ENCODE measurements at places on chromosomes 1 and 21.
A peak's percentile ranks its signal among the peaks of the same experiment; 100 is the strongest.

DNA sequence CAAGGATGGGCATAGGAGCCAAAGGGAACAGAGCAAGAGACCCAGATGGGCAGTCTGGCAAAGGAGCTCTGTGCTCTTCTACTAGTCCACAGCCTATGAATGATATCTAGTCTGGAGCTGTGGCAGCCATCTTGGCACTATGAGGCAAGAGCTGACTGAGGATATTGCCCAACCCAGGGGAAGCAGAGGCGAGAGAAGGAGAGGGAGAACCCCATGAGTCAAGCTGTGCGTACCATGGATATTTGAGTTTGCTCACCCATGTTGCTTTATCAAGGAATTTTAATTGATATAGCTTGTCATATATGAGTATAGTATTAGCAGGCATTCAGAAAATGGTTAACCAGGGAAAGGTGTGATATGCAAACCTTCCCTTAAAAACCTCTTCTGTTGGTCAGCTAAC is 420.9 kb downstream of the PRDM2 start:
- no peak for DNase-seq

DNA sequence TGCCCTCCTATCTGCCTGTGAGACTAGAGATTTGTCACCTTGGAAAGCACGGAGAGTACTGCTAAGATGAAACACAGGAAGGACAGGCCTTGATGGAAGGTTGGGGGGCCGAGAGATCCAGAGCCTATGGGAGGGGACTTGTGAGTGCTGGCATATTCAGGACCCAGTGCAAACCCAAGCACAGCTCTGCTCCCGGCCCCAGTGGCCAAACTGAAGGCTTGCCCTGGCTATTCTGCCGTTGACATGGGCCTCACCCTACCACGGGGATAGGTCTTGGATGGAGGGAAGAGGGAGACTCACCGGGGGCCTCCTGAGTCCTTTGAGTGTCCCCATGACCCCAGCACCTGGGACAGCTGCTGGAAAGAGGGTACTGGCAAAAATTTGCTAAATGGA is 4.6 kb upstream of the EVA1B start:
- no peak for DNase-seq

GRCh38 chr1:162840250-162840839 is 20.6 kb downstream of the CCDC190 start:
- DNase-seq, result no peak

GRCh38 chr1:172630868-172631267 is 28.0 kb upstream of the FASLG start:
- DNase-seq, result no peak

DNA sequence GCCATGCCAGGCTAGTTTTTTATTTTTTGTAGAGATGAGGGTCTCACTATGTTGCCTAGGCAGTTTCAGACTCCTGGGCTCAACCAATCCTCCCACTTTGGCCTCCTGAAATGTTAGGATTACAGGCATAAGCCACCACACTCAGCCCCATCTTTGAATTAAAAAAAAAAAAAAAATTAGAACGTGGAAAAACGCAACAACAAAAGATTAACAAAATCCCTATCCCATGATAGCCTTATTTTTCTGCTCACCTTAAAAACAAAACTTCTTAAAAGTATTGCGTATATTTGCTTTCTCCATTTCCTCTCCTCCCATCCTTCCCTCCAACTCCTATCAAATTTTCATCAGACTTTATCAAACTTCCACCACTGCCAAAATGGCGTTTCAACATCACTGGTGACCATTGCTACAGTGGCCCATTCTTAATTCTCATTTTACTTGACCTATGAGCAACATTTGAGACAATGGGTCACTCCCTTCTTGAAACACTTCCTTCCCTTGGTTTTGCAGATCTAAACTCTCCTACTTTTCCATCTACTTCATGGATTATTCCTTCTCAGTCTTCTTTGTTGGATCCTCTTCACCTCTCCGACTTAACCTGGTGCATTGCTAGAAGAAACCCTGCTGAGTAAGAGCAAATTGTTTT is 579 bp upstream of the ZNF684 start:
- no peak for DNase-seq

DNA sequence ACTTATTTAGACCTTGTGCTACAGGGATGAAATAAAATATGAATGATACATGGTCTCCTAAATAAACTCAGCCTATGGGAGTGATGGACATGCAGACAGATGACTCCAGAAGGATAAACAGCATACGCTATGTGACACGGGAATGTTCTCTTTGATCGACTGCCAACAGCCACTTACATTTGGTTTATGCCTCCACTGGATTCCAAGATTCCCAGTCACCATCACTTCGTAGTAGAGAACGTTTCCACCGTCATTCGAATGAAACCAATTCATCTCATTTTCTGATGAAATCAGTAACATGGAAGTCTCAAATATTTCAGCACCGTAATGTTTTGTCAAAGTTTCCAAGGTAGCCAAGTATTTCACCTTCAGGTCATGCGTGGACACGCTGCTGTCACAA is 99.7 kb downstream of the JAK1 start:
- DNase-seq, result no peak

DNA sequence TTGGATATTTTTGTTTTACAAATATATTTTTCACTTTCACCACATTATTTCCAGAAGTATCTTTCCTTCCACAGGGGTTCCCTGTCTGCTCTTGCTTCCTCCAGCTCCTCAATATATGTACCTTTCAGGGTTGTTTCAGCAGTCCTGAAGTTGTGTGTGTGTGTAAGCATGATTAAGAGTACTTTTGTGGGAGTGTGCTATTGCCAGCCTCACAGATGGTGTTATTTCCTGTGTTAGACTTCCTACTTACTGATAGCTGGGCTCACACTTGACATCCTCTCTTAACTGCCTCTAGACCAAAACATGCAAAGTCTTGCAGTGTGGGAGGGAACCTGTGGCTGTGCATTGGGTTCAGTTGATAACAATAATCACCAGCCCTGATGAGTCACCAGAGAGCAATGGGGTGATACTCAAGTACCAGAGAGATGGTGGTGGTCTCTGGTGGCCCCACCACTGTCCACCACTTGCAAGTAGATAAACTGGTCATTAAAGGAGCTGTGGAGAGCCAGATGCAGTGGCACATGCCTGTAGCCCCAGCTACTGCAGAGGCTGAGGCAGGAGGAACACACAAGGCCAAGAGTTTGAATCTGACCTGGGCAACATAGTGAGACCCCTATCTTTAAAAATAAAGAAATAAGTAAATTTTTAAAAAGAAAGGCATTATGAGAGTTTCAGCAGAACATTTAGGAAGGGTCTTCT is 126.7 kb downstream of the NR5A2 start:
- peak; percentile 17 for DNase-seq

DNA sequence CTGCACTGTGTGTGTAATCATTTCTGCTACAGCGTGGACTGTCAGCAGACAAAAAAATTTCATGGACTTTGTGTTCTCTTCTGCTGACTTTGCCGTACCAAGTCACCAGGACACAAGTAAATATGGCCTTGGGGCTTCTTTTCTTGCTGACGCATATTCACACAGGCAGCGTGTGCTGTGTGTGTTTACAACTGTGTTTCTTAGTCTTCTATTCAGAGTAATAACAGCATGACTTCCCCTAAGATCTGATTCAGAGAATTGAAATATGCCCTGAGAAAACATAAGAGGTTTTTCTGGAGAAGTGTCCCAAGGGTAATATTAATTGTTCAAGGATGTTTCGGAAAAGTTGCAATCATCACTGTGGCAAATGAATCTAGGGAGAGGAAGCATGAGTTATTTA is 47.1 kb upstream of the DYNLT5 start:
- no peak for DNase-seq

DNA sequence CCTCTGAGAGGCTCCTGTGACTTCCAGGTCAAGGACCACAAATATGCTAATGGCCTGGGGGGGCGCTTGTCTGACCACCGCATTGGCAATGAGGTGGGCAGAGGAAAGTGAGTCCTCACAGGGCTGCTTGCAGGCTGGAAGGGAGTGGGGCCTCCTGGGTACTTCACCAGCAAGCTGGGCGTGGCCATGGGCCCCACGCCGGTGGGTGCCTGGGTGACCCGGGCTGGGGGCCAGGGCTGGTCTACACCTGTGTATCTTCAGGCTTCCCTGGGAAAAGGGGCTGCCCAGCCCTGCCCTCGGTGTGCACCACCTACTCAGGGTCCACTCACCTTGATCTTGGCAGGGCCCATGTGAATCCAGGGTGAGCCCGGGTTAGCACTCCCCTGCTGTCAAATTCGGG is 167.4 kb downstream of the PRDM16 start:
- no peak for DNase-seq

GRCh38 chr1:212161231-212161781 is 123.9 kb upstream of the PPP2R5A start:
- no peak for DNase-seq

DNA sequence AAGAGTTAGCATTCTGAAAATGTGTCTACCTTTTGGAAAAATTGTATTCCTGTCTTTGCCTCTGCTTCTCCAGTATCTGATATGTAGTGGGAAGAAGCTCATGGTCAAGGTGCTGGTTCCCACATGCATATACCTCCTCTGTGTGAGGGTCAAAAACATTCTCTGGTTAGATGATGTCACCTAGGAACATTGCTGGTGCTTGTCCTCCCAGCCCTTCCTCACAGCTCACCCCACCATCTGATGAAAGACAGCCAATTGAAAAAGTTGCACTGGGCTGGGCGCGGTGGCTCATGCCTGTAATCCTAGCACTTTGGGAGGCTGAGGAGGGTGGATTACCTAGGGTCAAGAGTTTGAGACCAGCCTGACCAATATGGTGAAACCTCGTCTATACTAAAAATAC is 154.4 kb downstream of the NR5A2 start:
- no peak for DNase-seq

- DNase-seq, result no peak
Measured at GRCh38 chr21:43751955-43752591, 24.0 kb downstream of the CSTB start.

DNA sequence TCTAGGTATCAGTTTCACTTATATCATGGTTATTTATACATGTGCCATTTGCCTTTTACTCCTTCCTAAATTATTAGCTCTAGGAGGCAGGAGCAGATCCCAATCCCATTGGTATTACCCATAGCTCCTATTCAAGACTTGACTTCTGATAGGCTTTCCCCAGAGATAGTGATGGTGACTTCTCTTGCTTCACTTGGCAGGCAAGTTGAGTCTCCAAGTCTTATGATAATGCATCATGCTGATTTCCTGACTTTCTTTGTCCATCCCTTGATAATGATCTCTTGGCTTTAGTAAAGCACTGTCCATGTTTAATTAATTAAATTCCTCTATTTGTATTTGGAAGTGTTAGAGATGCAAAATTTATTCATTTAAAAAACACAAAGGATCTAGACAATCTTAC is 253.5 kb upstream of the ADAMTS5 start:
- no peak for DNase-seq

GRCh38 chr1:234973426-234974250 is 155.0 kb downstream of the TOMM20 start:
- DNase-seq, result no peak

DNA sequence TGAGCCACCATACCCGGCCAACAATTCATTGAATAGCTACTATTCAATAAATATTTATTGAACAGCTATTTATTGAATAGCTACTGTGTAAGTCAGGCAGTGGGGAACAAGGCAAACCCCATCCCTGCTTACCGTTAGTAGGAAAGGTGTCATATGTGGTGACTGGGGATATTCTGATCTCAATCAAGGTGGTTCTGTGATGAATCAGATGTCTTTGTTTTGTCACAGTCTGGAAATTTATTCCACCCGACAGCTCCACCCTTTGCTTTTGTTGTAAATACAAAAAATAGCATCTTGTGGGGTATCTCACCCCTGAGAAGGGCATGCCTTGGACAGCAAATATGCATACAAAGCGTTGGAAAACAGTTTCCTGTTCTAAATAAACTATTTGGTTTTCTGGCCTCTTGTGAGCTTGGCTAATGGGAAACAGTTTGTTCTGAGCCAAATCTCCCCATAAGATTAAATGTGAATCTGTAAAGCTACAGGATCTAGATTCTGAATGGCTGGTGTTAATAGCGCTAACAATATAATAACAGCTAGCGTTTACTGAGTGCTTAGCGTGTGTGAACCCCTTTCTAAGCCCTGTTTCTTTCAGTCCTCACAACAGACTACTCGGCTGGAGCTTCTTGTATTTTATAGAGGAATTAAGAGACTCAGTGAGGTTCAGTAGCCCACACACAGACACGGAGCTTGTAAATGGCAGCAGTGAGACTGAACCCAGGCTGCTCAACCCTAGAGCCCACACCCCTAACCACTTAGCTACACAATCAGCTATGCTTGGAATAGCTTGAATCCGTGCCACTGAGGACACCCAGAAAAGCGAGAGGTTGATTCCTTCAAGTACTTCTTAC is 5.5 kb downstream of the PDPN start:
- no peak for DNase-seq

GRCh38 chr1:39902460-39902807 is 717 bp upstream of the MYCL start:
- no peak for DNase-seq

- DNase-seq, result no peak
Measured at GRCh38 chr1:168218658-168219057, 7.1 kb upstream of the SFT2D2 start.

GRCh38 chr1:68205794-68206358 is 26.4 kb downstream of the WLS start:
- DNase-seq, result no peak

DNA sequence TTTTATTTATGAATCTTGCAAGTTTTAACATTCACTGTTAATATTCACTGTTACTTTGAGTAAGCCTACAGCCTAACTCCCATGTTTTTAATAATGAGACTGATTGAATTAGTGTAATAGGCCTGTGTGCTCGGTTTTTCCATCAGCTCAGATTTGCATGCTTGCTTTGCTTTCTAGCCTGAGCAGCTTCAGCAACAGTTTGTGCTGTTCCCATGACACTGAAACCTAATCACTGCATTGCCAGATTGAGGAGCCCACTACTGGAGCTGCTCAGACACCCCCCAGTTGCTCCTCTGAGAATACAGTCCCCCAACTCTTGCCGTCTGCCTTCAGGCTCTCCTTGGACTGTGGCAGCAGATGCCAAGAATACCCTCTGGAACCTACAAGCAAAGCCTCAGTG is 695.4 kb downstream of the BRINP3 start:
- DNase-seq, result no peak

DNA sequence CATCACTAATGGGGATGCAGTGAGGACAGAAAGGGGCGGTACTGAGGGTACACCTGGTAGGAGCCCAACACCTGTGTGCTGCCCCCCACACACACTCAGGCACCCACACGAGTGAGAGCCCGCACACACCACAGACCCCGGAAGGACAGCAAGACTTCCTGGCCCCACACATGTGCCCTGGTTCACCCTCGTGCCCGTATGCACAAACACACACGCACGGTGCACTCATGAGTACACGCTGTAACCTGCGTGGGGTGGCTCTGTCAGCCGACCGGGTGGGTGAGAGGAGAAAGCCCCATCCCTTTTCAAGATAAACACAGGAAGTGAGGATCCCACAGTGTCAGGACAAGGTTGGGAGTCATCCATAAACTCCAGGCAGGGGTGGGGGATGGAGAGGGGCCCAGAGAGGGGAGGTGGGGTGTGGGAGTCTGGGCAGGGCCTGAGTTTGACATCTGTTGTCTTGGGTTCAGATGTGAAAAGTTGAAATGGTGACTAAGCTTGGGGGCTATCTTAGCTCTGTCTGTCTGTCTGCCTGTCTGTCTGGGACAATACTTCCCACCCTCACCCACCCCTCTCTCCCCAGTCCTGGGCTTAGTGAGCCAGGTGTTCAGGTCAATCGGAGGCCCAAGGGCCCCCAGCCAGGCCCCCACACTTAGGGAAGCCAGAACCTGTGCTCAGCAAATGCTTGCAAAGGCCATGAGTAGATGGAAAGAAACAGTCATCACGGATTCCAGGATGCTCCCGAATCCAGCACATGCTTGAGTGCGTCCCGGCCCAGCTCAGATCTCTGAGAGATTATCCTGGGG is 119.8 kb upstream of the ZBTB40 start:
- DNase-seq, result no peak
